ENCODE measurements at places on chromosomes 12 and 14.

DNA sequence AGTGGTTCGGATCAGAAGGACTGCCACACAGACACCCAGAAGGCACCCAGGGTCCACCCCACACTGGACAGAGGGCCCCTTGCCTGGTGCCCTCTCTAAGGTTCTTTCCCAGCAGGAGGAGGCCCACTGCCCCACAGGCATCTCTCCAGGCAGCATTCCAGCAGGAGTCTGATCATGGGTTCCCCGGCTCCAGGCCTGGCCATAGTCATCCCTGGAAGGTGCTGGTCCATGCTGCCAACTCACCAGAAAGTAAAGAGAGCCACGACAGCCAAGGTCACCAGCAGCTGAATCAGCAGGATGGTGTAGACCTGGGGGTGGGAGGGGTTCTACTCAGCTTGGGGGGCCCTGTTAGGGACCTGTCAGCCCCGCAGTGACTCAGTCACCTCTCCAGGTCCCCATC lies 6.4 kb downstream of the FAIM2 start:
- DNase-seq: no peak

GRCh38 chr12:14989790-14990189 lies 16.9 kb downstream of the PDE6H start:
- no peak for DNase-seq

GRCh38 chr14:54387328-54387727 lies 9.5 kb upstream of the CDKN3 start:
- no peak for DNase-seq

- DNase-seq: no peak
Observed at GRCh38 chr14:101834397-101834796, 72.9 kb downstream of the PPP2R5C start.

GRCh38 chr14:89728964-89729363 lies 225.6 kb downstream of the EFCAB11 start:
- DNase-seq: no peak

DNA sequence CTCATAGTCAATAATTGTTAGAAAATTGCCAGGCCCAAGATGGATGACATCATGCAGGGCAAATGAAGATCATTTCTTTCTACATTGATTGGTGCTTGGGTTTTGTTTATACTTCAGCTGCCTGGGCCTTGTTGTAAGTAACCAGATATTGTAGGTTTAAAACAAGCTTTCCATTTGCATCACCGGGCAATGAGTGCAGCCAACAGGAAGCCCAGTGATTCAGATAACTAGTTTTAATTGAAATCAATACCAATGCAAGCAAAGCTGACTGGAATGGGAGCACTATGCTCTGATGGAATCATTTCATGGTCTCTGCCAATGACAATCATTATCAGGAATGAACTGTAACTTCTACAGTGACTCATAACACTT lies 279.3 kb downstream of the DUSP6 start:
- DNase-seq: no peak

DNA sequence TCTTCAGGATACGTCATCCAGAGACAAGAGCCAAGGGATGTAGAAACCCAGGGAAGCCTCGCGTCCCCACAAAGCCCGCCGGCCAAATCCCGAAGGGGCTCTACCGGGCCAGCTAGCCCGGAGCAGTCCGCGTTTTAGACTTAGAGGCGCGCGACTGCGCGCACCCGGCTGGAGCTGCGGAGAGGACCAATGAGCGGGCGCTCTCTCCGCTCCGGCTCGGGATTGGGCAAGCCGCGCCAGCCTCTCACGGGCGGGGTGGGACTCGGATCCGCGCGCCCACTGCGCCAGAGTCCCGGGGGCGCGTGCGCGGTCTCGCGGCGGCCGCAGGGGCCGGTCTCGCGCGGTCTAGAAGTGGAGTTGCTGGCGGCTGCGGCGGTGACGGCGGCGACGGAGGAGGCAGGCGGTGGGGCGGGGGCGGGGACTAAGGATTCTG lies 241 bp upstream of the PALS1 start:
- peak; percentile 95 for DNase-seq

DNA sequence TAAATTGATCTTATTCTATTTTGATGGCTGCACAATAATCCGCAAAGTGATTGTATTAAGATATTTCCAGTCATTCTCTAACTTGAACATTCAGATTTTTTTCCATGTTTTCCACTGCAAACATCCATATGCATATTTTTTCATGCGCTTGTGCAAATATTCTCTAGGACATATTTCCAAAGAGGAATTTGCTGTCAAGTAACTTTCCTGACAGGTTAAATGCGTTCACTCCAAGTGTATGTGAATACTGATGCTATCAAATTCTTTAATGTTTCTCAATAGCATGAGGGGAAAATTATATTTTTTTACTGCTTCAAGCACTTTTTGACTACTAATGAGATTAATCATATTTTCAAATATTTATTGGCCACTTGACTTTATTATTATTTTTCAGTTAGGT lies 135.3 kb upstream of the LGR5 start:
- DNase-seq: no peak

DNA sequence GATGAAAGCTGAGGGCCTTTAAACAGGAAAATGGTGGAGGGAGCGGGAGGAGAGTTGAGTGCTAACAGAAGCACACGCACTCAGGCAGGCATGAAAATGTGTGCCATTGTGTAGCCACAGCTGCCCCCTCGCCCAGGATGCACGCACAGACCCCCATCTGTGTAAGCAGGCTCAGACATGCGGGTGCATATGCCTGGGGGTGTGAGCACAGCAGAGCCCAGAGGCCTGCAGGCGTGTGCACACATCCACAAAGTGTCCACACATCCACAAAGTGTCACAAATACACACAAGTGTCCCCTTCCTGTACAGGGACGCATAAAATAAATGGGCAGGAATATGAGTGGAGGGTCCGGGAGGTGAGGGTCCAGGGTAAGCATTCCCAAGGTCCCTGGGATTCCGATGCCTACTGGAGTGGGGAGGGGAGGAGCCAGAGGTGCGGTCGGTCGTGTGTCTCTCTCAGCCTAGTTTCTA lies 805 bp upstream of the KRT7 start:
- DNase-seq: no peak

GRCh38 chr14:72752034-72752412 lies 141.9 kb downstream of the DPF3 start:
- no peak for DNase-seq

DNA sequence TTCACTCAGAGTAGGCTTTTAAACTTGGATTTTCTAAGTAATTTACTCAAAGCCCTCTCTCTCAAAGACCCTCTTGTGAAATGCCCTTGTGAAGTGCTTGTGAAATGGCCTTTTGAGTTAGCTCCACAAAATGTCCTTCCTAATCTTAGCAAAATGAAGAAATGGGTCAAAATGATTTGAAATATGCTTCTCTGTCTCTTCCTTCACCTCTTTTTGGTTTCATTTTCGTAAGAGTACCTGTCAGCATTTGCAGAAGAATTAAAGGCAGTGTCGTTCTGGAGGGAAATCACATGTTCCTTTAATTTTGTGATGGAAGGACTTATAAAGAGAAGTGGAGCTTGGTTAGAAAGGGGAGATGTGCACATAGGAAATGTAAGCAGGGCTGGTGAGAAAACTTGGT lies 93.7 kb downstream of the HMGA2 start:
- no peak for DNase-seq

DNA sequence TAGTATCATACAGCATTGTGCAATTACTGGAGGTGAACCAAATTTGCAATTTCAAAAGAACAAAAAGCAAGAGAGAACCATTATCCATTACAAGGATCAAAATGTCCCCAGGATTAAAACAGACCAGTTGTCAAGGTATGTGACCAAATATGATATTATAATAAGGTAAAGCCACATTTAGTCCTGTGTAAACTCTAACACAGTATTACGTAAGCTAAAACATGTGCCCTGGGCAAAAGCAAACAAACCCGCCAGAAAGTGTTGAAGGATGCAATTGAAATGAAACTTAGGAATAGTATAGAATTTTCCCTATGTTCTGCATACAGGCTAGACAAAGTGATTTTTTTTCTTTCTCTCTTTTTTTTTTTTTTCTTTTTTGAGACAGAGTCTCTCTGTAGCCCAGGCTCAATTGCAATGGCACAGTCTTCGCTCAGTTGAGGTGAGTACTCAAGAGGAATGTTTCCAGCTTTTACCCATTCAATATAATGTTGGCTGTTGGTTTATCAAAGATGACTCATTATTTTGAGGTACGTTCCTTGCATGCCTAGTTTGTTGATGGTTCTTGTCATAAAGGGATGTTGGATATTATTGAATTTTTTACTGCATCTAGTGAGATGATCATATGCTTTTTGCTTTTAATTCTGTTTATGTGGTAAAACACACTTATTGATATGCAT lies 137.1 kb upstream of the FOXG1 start:
- DNase-seq: no peak

GRCh38 chr12:92543359-92543758 lies 159.4 kb upstream of the PLEKHG7 start:
- DNase-seq: peak; percentile 57

GRCh38 chr14:52020161-52020714 lies 30.9 kb downstream of the RTRAF start:
- DNase-seq: no peak

GRCh38 chr14:101357559-101358319 lies 203.6 kb upstream of the DIO3 start:
- DNase-seq: no peak

- DNase-seq: no peak
Observed at GRCh38 chr12:11746940-11747716, 97.7 kb downstream of the ETV6 start.

- DNase-seq: no peak
Observed at GRCh38 chr12:55673638-55674037, 34.1 kb downstream of the ITGA7 start.

DNA sequence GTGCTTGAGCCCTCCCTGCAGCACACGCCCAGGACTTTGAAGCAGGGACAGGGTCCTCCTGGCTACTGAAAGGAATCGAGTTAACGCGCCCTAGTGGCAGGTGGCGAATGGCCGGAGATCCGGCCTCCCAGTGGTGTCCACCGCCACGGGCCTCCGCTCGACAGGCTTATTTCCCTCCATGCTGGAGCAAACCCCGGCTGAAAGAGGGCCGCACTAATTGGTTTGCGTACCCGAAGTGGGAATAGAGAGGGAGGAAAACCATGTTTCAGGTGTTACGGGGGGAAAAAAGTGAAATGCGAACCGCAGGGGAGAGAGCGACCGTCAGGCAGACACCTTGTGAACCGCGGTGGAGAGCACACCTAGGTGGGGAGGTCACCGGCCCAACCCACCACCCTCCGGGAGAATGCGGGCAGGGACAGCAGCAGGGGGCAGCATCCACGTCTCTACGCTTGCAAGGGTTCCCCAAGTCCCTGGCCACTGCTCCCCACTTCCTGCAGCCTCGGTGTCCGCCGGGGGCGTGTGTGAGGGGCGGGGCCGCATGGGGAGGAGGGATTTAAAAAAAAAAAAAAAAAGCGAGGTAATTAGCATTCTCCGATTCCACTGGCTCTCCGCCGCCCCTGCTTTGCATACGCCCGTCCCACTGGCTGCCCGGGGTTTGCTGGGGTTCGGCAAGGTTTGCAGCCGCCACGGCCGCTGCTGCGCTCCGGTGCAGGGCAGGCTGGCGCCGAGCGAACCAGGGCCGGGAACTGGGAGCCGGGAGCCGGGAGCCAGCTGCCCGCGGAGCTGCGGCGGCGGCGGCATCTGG lies 224.6 kb upstream of the CRY1 start:
- peak; percentile 89 for DNase-seq

DNA sequence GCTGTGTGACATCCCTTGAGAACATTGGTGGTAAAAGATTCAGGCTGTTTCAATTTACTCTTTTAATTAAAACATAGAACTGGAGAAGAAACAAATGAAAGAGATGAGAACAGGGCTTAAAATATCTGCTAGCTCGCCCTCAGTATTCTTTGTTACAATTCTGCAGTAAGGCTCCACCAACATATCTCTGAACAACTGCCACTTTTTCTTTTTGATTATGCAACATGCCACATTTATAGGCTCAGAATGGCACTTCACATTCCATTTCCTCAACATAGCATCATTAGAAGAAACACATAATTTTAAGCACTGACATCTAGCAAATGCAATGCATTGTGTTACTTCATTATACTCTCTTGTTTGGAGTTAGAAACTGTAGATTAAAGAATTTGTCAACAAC lies 1315.2 kb downstream of the LRFN5 start:
- no peak for DNase-seq

GRCh38 chr14:65606460-65606859 lies 193.9 kb downstream of the FUT8 start:
- no peak for DNase-seq

- DNase-seq: no peak
Observed at GRCh38 chr12:88036353-88036965, 7.3 kb upstream of the C12orf50 start.

DNA sequence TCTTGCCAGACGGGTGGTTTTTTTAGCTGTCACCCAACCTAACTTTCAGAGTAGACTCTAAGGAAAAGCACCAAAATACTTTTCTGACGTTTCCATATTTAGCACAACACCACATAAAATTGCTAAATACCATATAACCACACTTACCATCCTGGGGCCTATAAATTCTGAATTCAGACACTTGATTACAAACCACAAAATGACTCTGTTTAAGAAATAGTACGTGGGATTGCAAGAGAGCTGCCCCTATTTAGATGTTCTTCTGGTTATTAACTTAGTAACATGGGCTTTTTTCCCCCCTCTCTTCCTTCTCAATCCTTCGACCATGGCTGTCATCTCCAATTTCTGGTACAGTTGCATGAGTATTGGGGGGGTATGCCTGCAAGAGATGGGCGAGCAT lies 287.7 kb downstream of the BMP4 start:
- DNase-seq: no peak

GRCh38 chr12:88299567-88300101 lies 157.5 kb downstream of the TMTC3 start:
- DNase-seq: no peak

DNA sequence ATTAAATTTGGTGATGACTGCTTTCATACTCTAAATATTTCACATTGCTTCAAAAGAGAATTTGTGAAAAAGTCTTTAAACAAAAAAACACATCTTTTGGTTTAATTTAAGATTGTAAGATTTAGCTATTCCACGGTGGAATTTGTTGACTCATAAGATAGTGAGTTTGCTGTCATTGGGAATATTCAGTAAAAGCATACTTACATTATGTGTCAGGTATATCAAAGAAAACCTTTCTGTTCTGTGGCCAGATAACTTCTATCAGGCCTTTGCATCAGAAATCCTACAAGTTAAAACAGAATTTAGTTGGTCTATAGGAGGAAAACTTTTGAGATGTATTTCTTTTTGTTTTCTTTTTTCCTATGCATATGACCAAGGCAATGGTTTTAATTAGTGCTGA lies 148.8 kb upstream of the E2F7 start:
- DNase-seq: no peak

- DNase-seq: peak; percentile 96
Observed at GRCh38 chr12:104551-105081, 38.0 kb downstream of the IQSEC3 start.

- DNase-seq: no peak
Observed at GRCh38 chr14:102498678-102499265, 10.8 kb downstream of the ANKRD9 start.

GRCh38 chr14:83689265-83689664 lies 1840.7 kb upstream of the FLRT2 start:
- no peak for DNase-seq

GRCh38 chr12:132886529-132887477 lies 602 bp downstream of the CHFR start:
- no peak for DNase-seq

DNA sequence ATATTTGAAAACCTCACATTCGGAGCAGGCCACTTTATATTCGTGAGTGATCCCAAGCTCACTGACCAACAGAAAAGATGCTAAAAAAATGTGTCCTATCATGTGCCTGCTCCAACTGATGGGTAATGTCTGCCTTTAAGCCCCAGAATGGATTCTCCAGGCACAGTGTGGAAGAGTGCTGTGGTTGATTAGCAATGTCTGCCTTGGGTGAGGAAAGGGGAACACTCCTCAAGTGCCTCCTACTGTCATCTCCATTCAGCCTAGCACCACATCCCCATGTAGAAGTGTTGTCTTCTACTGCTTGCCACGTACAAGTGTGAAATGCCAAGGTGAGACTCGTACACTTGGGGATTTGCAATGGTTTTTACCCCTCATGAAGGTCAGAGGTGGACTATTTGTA lies 199.3 kb downstream of the SLC41A2 start:
- no peak for DNase-seq
